ENCODE measurements at places on chromosomes 1 and 21.

- DNase-seq, result no peak
Measured at GRCh38 chr1:221336126-221336525, 405.8 kb downstream of the DUSP10 start.

DNA sequence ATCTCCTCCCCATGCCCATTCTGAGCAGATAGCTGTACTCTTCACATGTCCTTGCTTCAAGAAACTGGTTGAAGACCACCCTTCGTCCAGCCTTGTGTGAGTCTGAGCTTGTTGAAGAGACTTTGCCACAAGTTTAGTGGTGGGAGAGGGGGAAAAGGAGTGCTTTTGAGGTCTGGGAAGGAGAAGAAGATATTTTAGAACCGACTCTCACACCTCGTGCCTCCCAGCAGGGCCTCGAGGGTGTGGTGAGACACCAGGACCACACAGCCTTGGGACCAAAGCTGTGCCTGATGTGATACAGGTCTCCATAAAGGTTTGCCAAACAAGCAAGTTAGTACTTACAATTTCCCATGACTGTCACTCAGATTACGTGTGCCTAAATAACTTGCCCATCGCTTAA, 201.8 kb downstream of the DYRK1A start:
- no peak for DNase-seq

DNA sequence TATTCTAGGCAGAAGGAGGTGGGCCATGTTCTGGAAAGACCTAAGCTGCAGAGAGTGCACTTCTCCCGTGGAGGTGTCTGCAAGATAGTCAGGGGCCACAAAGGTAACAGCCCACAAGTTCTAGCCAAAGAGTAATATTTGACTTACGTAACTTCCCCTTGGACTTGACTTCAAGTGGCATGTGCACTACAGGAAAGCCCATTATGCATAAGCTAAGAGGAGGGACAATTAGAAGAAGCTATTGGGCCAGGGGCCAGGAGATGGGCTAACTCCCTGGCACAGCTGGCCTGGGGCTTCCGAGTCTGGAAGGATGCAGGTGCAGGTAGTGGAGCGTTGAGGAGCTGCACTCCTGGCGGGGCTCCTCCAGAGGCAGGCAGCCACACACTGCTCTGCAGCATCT, 58.3 kb downstream of the ERG start:
- DNase-seq, result no peak

DNA sequence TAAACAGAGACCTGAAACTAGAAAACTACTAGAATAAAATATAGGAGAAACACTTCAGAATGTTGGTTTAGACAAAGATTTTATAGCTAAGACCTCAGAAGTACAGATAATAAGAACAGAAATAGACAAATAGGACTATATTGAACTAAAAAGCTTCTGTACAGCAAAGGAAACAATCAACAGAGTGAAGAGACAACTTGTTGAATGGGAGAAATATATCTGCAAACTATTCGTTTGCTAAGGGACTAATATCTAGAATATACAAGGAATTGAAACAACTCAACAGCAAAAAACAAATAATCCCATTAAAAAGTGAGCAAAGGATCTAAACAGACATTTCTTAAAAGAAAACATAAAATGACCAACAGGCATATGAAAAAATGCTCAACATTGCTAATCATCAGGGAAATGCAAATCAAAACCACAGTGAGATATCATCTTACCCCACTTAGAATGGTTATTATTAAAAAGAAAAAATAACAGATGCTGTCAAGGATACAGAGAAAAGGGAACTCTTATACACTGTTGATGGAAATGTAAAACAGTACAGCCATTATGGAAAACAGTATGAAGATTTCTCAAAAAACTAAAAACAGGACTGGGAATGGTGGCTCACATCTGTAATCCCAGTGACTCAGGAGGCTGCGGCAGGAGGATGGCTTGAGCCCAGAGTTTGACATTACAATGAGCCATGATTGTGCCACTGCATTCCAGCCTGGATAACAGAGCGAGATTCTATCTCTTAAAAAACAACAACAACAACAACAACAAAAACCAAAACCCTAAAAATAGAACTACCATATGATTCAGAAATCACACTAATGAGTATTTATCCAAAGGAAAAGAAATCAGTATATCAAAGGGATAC, 37.3 kb upstream of the ZSWIM5 start:
- no peak for DNase-seq

DNA sequence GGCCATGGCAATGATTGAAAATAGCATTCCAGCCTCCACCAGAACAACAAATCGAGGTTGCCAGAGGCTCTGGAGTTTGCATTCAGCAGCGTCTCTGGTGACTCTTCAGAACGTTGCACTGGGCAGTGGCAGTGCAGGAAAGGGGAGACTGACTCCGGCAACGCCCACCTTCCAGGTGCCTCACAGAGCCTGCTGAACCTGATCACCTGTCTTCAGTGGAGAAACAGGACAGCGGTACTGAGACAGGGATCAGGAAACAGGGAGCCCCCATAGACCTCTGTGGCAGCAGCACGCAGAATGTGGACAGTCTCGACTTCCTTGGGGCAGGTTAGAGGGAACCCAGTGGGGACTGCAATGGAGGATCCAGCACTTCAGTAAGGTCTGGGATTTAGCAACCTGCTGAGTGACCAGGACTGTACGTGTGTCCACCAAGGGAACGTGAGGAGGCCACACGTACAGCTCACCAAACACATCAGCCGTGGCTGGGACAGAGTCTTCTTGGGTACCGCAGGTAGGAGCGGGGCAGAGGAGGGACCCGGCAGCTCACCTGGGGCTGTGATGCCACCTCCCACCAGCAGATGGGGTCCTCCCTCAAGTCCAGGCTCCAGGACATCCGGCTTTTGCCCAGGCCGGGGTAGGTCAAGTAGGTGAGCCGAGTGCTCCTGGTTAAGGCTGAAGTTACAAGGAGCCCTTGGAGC, 128.6 kb downstream of the PRDM2 start:
- no peak for DNase-seq

GRCh38 chr1:246261639-246262038, 245.4 kb downstream of the SMYD3 start:
- no peak for DNase-seq

GRCh38 chr21:44931501-44932407, 8.1 kb upstream of the SLX9 start:
- no peak for DNase-seq

DNA sequence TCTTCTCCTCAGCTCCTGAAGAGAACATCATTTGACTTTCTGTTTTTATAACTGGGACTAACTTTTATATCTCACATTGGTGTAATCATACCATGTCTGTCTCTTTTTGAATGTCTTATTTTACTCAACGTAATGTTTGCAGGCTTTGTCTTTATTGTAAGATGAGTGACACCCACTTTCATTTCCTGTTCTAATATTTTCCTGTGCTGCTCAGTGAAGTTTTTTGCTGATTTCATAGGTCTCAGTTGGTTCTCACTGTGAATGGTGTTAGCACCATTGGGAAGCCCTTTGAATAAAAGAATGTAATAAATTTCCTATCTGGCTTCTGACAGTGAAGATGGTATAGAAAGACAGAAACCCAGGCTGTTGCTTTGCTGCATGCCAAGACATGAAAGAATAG, 84.0 kb downstream of the RAVER2 start:
- no peak for DNase-seq

DNA sequence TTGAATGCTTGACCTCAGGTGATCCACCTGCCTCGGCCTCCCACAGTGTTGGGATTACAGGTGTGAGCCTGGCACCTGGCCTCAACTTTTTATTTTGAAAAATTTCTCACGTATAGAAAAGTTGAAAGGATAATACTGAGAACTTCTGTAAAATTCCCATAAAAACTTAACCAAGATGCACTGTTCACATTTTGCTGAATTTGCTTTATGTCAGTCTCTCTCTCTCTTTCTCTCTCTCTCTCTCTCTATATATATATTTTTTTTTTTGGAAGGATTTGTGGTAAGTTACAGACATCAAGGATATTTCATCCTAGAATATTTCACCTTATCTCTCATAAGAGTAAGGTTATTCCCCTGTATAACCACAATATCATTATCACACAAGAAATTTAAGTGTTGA, 5.9 kb downstream of the PEX14 start:
- no peak for DNase-seq

DNA sequence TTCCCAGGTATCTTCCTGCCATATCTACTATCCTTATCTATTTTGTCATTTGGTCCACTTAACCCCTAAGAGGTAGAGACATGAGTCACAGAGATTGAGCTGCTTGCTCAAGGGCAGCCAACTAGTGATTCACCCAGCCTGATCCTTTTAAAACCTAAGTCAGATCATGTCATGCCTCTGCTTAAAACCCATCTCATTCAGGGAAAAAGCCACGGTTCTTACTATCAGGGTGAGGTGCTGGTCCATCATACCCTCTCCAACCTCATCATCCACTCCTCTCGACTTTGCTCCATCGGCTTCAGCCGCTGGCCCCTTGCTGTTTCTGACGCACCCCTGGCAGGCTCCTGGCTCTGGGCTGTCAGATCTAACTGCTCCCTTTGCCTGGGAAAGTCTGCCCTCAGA, 14.4 kb upstream of the PPP1R15B start:
- DNase-seq, result no peak

GRCh38 chr1:200965111-200965805, 58.3 kb downstream of the KIF21B start:
- DNase-seq, result no peak

DNA sequence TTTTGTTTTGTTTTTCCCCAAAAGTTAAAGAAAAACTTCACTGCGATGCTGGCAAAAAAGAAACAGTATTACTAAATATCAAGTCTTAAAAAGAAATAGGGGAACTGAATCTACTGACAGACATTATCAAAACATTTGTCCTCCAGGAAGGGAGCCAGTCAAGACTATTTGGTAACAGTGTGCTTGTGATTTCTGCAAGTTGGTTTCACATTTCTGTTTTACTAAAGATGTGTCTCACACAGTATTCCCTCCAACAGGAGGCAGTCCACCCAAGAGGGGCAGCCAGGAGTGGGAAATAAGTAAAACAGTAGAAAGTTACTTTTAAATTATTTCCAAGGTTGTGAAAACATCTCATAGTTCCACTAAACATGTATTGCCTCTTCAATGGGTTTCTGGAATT, 74.4 kb upstream of the SDC3 start:
- no peak for DNase-seq

DNA sequence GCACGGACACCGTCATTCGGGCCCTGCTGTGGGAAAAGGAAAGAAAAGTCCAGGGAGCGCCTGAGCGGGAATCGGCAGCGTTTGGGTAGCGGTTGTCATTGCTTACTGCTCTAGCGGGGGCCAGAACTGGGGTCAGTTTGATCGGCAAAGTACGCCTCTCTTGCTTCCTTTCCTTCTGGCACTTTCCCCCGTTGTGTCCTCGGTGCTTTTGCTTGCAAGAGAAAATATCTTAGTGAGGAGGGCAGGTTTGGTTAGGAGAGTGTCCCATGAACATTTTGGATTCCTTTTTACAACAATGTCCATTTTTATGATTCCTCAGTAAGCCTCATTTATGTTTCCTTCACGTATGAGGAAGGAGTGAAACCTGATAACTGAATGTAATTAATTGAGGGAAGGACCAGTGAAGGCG, 670 bp downstream of the ST3GAL3 start:
- no peak for DNase-seq

DNA sequence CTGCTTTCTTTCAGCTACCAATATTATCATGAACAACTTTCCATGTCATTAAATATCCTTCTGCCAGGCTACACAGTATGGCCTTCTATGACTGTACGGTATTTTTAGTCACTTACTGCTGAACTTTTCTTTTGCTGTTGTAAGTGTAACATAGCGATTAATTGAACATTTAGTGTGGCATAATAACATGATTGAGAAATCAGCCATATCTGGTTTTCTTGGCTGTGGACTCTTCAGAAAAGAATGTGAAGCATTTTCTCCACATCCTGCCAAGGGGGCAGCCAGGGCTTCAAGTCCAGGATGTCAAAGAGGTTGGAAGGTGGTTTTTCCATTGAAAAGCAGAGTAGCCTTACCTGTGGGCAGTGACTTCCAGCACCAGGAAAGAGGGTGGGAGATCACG, 8.8 kb upstream of the AHCYL1 start:
- DNase-seq, result no peak

- DNase-seq, result no peak
Measured at GRCh38 chr1:19327301-19327700, 15.2 kb downstream of the SLC66A1 start.

DNA sequence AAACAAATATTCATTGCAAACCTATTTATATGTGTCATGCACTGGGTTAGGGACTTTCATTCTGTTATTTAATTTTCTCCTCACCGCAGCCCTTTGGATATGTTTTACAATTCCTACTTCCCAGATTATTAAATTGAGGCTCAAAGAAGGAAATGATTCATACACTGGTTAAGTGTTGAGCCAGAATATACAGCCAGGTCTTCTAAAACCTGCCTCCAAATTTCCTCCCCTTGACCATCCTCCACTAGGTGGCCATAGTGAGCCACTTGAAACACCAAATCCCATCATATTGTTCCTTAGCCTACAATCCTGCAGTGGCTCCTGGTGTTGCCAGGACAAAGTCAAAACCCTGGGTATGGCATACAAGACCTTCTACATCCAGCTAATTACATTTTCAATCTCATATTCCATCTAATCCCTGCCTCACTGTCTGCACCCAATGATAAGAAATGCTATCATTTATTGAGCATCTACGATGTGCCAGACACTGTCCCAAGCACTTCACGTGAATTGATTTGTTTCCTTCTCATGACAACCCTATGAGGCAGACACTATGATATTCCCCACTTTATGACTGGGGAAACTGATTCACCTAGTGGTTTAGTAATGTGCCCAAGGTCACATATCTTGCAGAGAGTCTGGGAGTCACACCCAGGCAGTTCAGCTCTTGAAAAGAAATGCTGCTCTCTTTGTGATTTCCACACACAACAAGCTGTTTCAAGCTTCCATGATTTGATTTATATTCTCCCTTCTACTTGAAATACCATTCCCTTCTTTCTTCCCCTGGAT, 23.6 kb upstream of the KIRREL1 start:
- DNase-seq, result no peak

GRCh38 chr1:57471995-57472394, 48.1 kb upstream of the DAB1 start:
- DNase-seq, result no peak

GRCh38 chr1:106876384-106876783, 180.1 kb upstream of the PRMT6 start:
- no peak for DNase-seq

GRCh38 chr1:9322661-9323244, 30.1 kb downstream of the SPSB1 start:
- DNase-seq, result no peak

DNA sequence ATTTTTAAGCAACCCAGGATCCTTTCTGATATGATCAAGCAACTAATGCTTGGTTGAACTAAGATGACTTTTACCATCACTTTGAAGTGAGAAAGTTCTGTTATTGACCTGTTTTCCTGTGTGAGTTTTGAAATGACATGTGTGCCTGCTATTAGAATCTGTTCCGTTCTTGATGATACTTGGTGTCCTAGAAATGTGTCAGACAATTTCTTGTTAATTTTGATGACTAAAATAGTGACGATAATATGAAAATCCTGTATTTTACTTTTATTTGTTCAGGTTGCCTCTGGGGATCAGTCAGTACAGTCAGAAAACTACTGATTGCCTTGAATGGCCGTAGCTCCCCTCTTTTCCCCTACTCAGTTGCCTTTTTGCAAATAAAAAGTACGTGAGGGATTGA, 228.0 kb downstream of the RYR2 start:
- no peak for DNase-seq

All from T-helper 9 cell (primary cell).